ENCODE measurements at places on chromosomes 5 and 9. TPM values are rescaled to one million over a fixed set of nuclear protein-coding genes. Genes with fewer than 3 reads are reported as not detected.

GRCh38 chr9:14511452-14511851, 181.8 kb downstream of the ZDHHC21 start:
- DNase-seq: no peak

DNA sequence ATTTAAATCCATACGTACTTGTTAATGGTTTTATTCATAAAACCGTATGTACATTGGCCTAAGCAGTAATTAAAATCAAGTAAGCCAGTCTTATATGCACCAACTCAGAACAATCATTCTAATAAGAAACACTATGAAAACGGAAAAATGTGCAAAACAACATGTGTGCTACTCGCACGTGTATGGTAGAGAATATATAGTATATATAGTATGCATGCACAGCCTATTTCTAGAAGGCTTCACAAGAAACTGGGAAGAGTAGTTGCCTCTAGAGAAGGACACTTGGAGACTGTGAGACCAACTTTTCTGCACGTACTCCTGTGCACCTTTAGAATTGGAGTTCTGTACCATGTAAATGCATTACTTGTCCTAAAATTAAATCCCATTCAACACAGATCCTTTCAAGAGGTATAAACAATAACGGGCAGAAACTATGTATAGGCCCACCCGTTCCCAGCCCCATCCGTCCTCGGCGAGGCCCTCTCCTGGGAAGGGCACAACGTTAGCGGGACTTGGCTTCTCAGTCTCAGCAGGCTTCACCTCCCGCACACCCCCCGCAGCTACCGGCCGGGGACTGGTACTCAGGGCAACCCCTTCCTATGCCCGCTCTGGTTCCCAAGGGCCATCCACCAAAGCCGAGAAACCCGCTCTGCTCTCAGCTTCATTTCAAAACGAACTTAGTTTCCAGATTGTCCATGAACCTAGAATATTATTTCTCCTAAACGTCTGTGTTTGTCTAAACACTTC, 2.0 kb downstream of the CDC14B start:
- no peak for DNase-seq

GRCh38 chr5:158209219-158209908, 350.4 kb upstream of the CLINT1 start:
- no peak for DNase-seq

Gene NDUFAF2
- total RNA-seq: 10.1 TPM

Gene CKMT2
- 0.62 TPM for total RNA-seq

DNA sequence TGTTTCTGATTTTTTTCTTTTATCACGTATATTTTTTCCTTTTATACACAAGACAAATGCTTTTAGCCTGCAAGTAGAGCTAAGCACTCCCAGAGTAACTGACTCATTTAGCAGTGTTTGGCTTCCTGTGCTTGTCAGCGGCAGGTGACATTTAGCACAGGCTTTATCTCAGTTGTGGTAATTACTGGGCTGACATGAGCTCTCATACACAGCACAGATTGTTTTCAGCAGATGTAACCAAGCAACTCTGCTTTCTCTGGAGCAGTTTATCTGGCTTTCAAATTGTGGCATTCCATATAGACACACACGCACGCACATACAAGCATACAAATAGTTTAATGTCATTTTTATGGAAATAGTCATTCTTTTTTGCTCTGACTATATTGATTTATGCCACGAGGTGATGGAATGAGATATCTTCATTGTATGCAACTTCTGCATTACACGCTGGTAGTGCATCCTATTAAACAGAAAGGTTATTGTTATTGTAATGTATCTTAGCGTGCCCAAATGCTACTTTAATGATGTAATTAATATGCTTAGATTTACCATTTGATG, 379.0 kb upstream of the GRAMD2B start:
- no peak for DNase-seq

- no peak for DNase-seq
Measured at GRCh38 chr9:91207729-91208418, 153.8 kb downstream of the AUH start.

Gene RLN1
- not detected for total RNA-seq

GRCh38 chr5:149153193-149153750, 12.0 kb downstream of the ABLIM3 start:
- no peak for DNase-seq

Measured in right lobe of liver (tissue), 6 donors.